ENCODE measurements at places on chromosomes 4 and X.

DNA sequence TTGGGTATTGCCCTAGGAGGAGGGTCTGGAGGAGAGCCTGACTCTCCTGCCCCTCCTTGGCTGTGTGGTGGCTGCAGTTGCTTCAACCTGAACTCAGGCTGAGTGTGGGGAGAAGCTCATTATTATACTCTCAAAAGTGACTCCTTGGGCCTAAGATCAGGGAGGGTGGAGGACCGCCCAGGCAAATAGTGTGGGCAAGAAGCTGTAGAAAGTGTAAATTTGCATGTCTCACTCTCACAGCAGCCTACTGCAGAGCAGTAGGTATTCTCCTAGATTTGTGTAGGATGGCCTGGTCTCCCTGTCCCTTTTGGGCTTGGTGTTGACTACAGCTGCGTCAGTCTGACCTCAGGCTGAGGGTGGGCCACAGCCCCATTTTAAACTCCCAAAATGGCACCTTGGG is 156.1 kb downstream of the ZNF330 start:
- DNase-seq: no peak

DNA sequence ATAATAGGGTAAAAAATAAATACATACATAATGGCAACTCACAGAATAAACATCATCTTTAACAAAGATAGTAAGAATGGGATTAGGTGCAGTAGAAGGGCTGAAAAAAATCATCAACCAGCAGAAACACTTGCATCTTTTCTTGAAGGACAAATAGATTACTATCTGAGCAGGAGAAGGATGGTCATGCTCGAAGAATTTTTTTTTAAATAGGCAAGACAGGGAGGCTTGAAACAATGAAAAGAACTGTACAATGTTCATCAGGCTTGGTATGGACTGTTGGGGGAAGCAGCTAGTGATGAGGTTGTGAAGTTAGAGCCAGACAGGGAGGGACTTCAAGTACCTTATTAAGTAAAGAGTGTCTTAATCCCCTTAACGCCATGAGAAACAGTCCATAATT is 167.4 kb upstream of the LDB2 start:
- no peak for DNase-seq

GRCh38 chr4:140057701-140058100 is 96.3 kb downstream of the MAML3 start:
- DNase-seq: peak; percentile 81

DNA sequence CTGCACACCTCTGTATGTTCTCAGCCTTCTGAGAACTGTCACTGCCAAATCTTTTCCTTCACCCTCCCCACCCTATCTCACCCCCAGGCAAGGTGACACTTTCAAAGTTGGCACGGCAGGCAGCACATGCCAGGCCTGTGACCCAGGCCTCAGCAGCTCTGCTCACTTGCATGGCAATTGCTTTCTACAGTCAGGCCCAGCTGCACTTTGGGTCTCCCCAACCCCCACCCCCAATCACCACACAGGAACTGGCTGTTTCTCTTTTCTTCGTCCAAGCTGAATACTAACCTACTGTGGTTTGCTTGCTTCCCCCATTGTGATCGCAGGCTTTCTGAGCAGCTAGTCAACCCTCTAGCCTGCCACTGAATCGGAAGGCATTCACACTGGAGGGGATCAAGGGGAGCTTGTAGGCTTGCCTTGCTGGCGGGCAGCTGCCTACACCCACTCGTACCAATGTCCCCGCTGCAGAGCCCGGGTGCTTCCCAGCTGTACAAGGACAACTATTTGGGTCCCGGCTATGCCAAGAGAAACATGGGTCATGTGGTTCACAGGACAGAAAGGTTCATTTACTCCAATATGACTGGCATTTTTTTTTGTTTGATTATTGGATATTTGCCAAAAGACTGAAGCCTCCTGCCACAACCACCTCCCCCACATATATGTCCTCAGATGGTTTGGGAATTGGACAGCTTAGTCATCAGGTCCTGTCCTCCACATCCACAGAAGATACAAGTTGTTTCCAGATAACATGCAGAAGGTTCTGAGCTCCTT is 28.1 kb downstream of the SLC25A43 start:
- DNase-seq: peak; percentile 76

DNA sequence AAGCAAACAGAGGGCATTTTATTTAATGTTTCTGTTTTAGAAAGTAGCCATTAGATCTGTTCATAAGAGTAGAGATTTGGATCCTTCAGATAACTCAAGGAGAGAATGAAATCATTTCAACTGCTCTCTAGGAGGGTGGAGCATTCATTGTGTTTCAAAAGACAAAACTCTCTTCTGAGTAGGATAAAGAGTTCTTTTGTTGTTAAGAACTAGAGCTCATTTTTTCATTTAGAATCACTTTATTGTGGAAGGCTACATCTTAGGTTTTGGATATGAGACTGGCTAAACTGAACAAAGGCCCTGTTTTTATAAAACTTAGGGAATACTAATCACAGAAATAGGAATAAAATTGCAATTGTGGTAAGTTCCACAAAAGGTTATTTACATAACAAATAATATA is 193.9 kb upstream of the PCDH10 start:
- DNase-seq: no peak

DNA sequence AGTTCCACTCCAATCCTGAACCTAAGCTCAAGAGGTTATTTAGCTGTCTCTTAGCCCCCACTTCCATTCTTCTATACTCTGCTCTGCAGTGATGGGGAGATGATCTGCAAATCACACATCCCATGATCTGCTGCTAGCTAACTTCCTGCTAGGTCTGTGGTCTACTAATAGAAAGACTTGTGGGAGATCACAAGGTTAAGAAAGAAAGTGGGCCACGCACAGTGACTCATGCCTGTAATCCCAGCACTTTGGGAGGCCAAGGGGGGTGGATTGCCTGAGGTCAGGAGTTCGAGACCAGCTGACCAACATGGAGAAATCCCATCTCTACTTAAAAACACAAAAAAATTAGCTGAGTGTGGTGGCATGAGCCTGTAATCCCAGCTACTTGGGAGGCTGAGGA is 471.1 kb upstream of the NWD2 start:
- DNase-seq: no peak

- peak; percentile 18 for DNase-seq
Observed at GRCh38 chr4:113760094-113760794, 1.3 kb downstream of the CAMK2D start.

DNA sequence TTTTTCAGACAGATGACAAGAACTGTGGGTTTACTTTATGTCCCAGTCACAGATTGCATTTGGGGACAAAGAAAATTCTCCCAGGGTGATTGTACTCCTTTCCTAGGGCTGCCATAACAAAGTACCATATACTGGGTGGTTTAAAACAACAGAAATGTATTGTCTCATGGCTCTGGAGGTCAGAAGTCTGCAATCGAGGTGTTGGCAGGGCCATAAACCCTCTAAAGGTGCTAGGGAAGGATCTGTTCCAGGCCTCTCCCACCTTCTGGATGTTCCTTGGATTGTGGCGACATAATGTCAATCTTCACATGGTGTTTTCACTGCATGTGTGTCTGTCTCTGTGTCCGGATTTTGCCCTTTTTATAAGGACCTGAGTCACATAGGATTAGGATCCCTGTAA is 12.3 kb downstream of the GEMIN8 start:
- no peak for DNase-seq

GRCh38 chr4:79413032-79413885 is 5.2 kb upstream of the GK2 start:
- no peak for DNase-seq

GRCh38 chr4:15004739-15005301 is 2.5 kb downstream of the CPEB2 start:
- peak; percentile 34 for DNase-seq

- no peak for DNase-seq
Observed at GRCh38 chr4:127145006-127145540, 487.7 kb upstream of the INTU start.

DNA sequence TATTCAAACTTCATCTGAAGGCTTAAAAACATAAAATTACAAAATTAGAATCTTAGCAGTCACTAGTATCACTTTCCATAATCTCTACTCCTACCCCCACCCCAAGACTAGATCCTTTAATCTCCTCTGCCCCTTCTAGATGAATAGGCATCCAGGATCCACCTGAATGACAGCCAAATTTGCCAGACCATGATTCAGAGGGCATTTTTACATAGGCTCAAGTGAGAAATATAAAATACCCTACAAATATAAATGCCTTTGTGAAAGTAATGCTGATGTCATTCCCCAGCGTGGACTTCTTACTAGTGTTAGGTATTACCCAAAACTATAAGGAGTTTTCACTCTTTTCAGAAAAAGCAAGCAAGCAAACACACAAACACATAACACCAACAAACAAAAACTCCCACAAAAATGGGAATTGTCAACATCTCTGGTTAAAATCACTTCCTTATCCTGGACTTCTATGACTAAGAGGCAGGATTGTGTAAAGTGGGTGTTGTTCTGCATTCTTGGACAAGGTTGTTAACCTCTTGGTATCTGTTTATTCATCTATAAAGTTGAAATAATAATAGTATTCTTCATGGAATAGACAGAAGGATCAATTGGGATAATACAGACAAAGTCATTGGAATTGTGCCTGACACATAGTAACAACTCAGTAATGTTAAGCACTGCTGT is 51.3 kb upstream of the TMPRSS11F start:
- no peak for DNase-seq

DNA sequence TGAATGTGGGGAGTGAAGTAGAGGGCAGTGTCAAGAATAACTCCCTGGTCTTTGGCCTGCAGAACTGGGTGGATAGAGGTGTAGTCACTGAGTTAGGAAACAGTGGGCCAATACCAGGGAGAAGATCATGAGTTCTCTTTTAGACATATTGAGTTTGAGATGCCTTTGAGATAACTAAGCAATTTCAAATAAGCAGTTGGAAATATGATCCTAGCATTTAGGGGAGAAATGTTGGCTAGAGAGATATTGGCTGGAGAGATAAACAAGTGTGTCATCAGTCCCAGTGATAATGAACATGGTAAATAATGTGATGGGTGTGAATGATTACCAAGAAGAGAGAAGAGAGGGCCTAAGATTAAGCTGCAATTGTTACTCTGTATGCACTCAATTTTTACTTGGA is 95.3 kb upstream of the HPRT1 start:
- no peak for DNase-seq

- DNase-seq: no peak
Observed at GRCh38 chrX:7139202-7140081, 8.1 kb upstream of the STS start.

DNA sequence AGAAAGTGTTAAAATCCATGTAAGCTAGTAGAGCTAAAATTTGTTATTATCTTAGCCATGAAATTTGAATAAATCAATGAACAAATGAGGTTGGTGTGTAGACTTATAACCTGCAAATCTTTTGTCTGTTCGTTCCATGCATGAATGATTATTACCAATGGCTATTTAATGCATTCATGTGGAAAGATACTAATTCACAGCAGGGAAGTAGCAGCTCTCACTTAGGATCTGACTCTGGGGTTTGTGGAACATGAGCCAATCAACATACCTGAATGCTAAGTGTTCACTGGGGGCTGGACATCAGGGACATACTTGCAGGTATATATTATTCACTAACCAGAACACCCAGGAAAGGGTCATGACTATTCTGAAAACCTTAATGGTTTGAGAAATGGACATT is 444.1 kb downstream of the STIM2 start:
- no peak for DNase-seq

DNA sequence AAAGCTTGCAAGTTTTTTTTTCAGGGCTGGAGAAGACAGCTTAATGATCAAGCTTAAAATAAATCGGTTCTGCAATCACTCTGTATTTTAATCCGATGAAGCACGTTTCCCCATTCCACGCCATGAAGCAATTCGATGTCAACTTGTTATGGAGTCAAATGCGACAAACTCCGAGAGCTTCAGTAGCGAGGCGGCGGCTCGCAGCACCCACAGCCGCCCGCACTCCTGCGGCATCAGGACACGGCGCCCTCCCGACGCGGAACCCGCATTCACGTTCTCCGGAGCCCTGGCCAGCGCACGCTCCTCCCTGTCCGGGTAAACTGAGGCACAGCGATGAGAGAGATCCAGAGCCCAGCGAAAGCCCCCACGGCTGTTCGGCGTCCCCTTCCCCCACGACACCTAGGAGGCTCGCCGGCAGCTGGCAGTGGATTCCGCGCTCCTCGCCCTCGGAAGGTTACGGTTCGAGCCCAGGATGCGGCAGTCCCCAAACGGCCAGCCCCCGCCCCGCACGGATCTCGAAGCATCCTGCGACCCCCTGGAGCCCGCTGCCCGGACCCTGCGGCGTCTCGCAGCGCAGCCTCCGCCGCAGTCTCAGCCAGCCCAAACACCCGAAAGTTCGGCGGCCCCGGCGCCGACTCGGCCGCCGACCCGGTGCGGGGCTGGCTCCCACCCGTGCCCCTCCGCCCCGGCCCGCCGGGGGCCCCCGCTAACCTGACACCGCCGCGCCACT is 507 bp downstream of the MFAP3L start:
- no peak for DNase-seq

DNA sequence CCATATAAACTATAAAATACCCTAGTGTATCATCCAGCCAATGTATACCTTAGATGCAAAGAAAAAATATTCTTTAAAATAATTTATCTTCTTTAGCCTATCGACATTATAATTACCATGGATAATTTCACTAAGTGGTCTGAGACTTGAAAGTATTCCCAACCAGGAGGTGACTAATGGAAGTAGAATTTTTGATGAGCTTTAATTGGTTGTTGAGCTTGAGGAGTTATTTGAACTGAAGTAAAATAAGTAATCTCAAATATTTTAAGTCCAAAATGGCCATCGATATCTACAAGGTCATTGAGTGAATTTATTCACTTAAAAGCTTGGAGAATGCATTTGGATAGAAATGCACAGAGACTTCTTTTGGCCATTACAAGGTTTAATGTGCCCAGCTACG is 436.2 kb downstream of the TLL1 start:
- no peak for DNase-seq

DNA sequence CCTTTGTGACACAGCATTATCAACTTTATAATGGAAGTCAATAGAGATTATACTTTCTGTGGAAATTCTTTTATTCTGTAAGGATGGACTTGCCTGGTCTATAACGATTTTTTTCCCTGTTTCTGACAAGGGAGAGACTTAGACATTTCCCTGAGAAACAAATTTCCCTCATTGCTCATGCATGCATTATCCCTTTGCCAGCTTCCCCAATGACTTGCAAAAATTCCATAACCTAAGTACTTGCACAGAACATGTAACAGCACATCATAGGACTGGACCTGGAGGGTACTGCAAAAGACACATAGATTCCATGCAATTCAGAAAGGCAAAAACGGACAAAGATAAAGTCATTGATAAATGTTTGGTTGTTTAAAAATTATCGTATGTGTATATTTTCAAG is 166.7 kb downstream of the FHIP1A start:
- DNase-seq: no peak

- DNase-seq: no peak
Observed at GRCh38 chr4:30903502-30904214, 183.5 kb downstream of the PCDH7 start.

DNA sequence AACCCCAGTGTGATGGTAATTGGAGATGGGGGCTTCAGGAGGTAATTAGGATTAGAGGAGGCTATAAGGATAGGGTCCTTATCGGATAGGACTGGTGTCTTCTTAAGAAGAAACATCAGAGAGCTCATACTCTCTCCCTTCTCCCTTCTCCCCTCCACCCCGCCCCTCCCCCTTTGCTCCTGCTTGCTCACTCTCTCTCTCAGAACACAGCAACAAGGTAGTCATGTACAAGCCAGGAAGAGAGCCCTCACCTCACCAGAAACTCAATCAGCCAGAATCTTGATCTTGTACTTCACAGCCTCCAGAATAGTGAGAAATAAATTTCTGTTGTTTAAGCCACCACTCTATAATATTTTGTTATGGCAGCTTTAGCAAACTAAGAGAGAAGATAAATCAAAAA is 4.5 kb downstream of the DDX60L start:
- no peak for DNase-seq

Data from Kasumi-1 (cell line).